Naive thymus-derived CD8-positive, alpha-beta T cell (primary cell): ENCODE measurements at places on chromosomes 11 and 22.

- no peak for DNase-seq
Observed at GRCh38 chr11:11170352-11171084, 182.5 kb downstream of the CSNK2A3 start.

DNA sequence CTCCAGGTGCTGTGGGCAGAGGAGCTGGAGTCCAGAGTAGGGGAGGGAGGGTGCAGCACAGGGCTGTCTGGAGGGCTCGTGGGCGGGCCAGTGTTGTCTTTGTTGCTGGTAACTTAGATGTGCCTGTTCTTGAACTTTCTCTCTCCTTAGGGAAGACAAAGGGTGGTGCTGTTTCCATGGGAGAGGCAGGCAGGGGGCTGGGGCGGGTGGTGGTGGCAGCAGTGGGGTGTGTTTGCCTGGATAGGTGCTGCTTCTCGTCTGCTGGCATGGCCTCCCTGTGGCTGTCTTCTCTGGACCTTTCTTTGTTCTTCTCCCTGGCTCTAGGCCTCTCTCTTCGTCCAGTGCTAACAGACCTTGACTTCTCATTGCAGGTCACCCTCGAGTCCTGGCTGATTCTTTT lies 8.5 kb downstream of the SIDT2 start:
- DNase-seq: no peak

DNA sequence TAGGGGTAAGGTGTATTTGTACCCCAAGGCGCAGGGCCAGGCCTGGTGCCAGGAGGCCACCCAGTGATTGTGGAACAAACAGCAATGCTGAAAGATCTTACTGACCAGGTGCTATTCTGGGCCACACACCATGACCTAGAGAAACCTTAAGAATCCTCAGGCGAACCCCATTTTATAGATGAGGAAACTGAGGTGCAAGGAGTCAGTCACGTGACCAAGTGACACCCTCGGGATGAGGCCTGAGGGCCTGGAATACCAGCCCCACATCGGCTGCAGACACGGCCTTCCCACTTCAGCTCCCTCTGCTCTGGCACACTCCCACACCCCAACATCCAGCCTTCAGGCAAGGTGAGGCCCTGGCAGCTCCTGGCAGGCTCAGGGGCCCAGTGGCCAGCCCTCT lies 13.1 kb downstream of the CABP7 start:
- no peak for DNase-seq

DNA sequence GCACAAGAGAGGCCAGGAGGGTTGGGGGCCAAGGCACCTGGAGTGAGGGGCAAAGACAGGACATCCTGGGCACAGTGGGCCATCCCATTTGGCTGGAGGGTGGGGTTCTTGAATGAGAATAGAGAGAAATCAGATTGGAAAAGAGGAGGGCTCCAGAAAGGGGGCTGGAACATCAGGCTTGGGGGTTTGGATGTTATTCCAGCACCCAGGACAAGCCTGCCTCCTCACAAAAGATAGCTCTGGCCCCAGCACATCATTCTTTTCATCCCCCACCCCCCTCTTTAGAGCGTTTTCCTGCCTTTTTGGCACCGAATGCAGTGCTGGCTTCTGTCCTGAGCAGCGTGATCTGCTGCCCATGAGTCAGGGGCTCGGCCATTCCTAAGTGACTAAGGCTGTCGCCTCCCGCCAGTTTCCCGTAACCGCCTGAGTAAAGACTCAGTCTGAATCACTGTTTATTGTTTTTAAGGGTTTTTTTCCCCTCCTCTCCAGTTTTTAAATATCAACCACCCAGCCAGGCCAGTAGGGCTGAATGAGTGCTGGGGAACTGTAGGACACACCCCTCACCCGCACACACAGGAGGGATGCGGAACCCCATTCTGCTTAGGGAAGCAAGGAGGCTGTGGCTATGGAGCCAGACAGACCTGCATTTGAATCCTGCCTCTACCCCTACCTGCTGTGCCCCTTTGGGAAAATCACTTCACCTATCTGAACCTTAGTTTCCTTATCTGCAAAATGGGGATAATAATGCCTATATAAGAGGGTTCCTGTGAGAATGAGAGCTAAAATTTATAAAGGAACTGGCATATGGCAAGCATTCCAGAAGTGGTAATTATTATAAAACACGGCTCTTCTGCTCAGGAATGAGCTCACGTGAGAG lies 32.4 kb upstream of the NAV2 start:
- DNase-seq: no peak

DNA sequence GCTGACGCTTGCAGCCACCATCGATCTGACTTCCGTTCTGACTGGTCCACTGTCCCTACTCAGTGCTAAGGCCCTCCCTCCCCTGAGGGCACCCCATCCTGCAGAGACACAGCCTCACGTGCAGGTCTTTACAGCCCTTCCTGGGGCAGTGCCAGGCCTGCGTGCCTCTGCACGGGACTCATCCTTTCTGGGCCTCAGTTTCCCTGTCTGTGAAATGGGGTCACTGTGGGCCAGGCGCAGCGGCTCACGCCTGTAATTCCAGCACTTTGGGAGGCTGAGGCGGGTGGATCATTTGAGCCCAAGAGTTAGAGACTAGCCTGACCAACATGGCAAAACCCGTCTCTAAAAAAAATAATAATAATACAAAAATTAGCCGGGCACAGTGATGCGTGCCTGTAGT lies 17.8 kb upstream of the PARVG start:
- no peak for DNase-seq

DNA sequence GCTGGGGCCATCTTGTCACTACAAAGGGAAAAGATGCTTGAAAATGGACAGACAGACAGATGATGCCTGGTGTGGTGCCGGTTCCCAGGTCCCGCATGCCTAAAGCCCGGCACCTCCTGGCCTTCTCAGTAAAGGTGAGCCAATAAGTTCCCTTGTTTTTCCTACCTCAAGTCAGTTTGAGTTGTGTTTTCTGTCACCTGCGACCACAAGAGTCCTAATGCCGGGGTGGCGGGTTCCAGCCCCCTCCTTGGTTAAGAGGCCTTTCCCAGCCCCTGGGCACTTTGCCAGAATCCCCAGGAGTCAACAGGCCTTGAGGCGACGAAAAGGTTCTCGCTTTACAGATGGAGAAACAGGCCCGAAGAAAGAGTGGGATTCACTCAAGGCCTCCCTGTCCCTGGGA lies 9.0 kb downstream of the FGF19 start:
- DNase-seq: no peak

- no peak for DNase-seq
Observed at GRCh38 chr11:10514202-10514601, 26.8 kb downstream of the RNF141 start.

DNA sequence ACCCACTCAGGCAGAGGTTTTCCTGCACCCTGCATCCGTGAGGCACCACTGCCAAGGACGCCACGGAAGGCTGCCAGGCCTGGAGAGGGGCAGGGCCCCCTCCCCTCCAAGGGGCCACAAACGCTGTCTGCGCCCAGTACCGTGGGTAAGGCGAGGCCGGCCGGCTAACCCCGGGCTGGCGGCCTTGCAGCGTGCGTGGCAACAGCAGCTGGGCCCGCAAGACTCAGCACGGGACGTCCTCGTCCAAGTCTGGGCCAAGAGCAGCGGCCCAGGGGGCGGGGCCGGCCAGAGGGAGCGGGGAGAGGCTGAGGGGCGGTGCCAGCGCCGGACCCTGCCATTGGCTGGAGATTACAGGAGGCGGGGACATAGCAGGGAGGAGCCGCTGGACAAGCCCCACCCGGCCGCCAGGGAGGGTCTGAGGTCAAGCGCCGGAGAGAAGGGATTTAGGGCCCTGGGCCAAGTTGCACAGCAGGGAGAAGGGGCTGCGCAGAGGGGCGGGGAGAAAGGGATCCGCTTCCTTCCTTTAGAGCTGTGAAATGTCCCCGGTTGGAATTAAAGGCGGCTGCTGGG lies 16.0 kb downstream of the SLC43A1 start:
- no peak for DNase-seq

GRCh38 chr11:78808923-78809322 lies 234.3 kb upstream of the NARS2 start:
- DNase-seq: no peak

DNA sequence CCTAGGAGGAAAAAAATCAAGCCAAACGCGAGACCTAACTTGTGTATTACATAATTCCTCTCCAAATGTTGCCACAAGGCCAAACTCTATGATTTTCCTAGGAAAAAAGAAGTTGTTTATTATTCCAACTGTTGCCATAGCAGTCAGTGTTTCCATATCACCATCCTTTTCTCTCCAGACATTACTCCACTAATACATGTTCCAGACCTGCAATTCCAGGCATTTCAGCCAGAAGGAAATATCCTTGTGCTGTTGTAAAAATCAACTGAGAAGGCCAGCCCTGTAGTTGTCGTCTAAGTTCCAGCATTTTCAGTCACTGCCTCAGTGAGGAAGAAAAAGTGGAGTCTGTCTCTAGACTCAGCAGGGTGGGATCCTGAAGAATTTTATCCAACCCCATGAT lies 33.1 kb upstream of the PAMR1 start:
- DNase-seq: no peak

DNA sequence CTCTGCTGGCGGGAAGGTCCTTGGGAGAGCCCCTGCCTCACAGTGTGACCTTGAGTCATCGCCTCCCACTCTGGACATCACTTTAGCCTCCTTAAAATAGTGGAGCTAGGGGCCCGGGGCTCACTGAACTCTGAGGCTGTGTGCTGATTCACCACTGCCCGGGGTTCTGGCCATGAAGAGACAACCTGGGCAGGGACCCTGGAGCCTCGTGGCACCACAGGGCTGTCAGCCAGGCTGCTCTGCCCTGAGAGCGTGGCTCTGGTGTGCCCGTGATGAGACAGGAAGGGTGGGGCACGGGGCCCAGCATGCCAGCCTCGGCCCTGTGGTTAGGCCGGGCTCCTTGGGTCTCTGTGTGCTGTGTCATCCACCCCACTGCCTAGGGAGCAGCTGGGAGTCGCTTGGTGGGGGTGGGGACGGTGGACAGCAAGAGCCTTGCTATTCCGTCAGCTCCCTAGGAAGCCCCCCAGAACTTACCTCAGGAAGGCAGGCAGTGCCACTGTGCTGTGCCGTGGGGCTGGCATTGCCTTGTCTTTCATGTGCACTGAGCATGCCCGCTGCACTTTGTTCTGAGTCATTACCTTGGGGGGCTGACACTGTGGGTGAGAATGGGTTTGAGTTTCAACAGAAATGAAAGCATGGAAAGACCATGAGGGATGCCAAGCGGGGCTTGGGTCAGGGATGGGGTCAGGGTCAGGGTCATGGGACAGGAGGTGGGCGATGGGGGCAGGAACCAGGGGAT lies 31.7 kb downstream of the TPCN2 start:
- DNase-seq: no peak

GRCh38 chr11:85946221-85946620 lies 91.0 kb downstream of the CCDC83 start:
- no peak for DNase-seq

DNA sequence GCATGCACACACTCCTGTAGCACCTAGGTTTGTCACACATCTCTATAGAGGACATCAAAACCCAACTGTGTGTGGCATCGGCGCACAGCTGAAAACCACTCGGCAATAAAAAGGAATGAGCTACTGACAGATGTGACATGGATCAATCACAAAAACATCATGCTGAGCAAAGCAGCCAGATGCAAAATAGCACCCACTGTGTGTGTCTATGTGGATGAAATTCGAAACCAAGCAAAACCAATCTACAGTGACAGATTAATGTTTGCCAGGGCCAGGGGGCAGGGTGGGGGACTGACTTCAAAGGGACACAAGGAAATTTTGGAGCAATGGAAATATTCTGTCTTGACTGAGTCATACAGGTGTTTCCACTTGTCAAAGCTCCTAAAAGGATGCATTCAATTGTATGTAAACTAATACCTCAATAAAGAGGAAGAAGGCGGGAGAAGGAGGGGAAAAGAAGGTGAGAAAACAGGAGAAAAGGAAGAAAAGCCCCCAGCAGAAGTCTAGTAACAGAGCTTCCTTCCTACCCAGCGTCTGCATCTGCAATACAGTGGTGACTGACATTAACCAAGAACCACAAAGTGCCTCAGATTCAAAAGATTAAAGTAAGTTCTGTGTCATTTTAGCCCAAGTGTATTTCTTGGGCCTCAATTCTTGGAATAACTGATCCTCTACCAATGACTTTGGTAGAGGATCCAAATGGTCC lies 49.8 kb downstream of the PACSIN2 start:
- no peak for DNase-seq

GRCh38 chr11:2294926-2295290 lies 6.8 kb downstream of the C11orf21 start:
- no peak for DNase-seq

DNA sequence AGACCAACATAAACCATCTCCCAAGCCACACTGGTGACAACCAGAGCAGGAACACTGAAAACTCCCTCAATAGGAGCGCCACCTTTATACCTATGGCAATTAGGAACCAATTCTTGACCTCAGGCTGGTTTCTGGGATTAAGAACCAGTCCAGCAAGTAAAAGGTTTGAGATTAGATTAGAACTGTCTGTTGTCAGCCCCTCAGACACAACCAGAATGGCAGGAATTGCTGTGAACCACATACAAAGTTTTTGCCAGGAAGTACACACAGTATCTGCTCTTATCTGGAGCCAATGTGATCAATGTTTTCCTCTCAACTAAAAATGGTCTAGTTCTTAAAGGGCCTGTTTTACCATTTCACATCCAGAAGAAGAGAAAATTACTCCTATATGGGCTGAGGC lies 55.2 kb downstream of the RBFOX2 start:
- DNase-seq: no peak

- no peak for DNase-seq
Observed at GRCh38 chr11:33476945-33477606, 219.9 kb downstream of the HIPK3 start.

GRCh38 chr22:37894939-37895670 lies 11.0 kb upstream of the MICALL1 start:
- DNase-seq: no peak

DNA sequence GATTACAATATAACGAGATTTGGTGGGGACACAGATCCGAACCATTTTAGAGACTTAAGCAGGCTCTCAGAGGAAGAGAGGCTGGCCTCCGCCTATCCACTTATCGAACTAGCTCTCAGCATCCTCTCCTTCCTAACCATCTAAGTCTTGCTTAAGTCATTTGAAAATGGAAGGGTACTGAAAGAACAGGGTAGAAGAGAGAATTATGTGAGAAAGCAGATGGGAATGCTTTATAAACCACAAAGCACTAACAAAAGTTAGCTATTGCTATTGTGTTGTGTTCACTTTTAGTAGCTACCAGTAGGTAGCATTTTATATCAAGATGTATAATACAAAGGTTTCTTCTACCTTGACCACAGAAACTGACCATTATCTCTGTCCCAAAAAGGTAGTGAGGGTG lies 153.4 kb upstream of the CADM1 start:
- DNase-seq: no peak

GRCh38 chr22:46560696-46561295 lies 23.4 kb upstream of the CELSR1 start:
- DNase-seq: no peak

DNA sequence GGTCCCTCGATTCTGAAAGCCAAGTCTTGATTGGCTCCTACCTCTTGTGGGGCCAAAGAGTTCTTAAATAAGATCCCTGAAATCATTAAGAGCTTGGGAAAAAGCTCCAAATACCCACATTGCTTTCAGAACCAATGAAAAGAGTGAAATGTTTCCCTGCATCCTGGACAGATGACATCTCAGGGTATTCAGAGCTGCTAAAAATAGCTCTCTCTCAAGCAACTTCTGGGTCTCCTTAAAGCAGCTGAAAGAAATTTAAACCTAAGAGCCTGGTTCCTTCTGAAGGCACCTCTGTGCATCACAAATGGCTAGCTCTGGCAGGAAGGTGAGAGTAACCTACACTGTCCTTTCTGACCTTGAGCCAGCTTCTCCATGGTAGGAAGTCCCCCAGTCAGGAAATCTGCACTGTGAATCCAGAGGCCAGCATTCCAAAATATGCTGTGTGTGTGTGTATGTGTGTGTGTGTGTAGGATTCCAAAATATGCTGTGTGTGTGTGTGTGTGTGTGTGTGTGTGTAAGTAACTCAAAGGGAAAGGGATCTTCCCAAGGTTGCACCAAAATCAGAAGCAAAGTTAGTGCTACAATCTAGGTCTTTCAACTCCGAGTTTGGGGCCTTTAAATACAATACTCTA lies 50.1 kb downstream of the RELT start:
- DNase-seq: no peak
